Activated CD4-positive, alpha-beta T cell treated with anti-CD3 and anti-CD28 coated beads, Interleukin-2, amount 50 U/mL, for 48 hours (primary cell): ENCODE measurements at places on chromosomes 6 and 20.

GRCh38 chr6:129731428-129731827 is 21.5 kb upstream of the ARHGAP18 start:
- DNase-seq, result no peak

- DNase-seq, result no peak
Observed at GRCh38 chr20:19310541-19310940, 98.1 kb downstream of the SLC24A3 start.

GRCh38 chr6:35160642-35161041 is 19.5 kb upstream of the TCP11 start:
- DNase-seq, result no peak

DNA sequence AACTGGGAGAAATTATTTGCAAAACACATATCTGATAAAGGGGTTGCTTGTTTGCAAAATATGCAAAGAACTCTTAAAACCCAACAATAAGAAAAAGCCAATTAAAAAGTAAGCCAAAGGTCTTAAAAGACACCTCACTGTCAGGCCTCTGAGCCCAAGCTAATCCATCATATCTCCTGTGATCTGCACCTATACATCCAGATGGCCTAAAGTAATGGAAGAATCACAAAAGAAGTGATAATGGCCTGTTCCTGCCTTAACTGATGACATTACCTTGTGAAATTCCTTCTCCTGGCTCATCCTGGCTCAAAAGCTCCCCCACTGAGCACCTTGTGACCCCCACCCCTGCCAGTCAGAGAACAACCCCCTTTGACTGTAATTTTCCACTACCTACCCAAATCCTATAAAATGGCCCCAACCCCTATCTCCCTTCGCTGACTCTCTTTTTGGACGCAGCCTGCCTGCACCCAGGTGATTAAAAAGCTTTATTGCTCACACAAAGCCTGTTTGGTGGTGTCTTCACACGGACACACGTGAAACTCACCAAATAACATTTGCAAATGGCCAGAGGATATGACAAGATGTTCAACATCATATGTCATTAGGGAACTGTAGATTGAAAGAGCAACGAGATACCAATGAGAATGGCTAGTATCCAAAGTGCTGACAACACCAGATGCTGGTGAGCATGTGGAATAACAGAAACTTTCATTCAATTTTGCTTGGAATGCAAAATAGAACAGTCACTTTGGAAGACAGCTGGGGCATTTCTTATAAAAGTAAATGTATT is 565.0 kb upstream of the ADGRB3 start:
- DNase-seq, result no peak

- no peak for DNase-seq
Observed at GRCh38 chr6:110103260-110103659, 76.2 kb downstream of the WASF1 start.

DNA sequence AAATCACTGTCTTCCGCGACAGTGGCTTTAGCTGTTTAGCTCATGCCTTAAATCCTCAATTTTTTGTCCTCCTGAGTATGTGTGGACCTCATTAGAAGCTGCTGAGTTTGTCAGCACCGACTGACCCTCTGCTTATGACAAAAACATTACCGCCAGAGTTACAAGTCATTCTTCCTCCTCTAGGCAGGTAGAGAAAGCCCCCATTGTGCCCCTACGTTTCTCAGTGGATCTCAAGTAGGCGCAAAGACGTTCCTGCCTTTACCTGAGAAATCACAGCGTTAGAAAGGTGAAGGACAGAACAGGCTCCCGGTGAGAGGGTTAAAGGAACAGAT is 227.3 kb upstream of the PDE10A start:
- DNase-seq, result no peak

GRCh38 chr20:54195483-54196472 is 12.1 kb upstream of the PFDN4 start:
- no peak for DNase-seq

DNA sequence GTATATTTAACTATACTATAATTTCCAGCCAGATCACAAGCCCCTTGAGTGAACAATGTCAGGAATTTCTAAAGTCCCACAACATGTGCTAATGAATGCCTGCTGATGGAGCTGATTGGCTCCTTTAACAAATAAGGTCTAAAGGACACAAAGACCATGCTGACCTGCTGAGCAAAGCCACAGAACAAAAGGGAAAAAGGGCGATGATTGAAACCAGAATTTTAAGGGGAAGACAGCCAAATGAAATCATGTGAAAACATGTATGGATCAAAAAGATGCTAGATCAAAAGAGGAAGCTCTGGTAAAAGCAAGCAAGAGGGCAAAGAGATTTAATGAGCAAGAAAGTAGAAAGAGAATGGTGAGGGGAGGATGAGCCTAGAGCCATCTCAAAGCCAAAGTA is 105.6 kb downstream of the DCDC2 start:
- DNase-seq, result no peak

GRCh38 chr20:48201885-48202284 is 416.6 kb upstream of the SULF2 start:
- DNase-seq, result no peak

DNA sequence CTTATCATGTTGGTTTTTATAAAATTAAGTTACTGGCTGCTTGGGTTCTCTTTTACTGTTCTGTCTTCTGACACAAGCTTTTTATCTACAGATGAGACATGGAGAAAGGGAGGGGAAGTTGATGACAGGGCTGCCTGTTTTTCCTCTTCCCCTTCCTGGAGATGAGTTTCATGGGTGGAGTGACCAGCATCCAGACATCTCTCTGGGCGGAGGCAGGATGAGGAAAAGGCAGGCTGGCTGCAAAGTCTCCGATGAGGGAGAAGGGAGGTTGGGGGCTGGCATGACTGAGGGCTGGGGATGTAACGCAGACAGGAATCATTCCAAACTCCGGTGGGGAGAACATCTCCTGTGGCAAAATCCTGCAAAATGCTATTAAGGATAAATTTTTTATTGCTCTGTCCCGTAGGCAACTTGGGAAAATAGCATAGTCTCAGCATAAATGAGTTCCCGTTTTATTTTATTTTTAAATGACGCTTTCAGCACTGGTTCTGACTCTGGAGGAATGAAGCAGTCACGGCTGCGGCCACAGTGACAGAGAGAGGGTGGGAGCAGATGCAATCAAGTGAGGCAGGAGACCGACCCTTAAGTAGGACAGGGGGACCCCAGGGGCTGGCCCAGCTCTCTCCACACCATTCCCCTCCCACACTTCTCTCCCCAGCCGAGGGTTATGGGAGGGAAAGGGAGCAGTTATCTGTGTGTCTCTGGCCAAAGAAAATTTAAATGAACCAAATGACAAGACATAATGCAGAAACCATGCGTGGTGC is 108.8 kb upstream of the PMEPA1 start:
- DNase-seq, result no peak

DNA sequence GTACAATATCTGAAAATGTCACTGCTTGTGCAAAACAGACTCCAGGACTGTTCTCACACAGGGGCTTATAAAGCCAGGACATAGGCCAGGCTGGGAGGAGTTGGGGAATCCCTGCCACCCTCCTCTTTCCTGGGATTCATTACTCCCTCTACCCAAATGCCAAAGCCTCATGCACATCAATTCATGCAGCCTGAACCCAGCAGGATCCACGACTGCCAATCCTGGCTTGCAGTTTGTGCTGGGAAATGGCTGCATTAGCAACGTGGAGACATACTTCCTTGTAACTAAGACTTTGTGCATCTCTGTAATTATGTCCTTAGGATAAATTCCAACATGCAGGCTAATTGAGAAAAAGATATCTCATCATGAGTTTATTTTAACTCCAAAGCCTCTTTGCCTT is 143.8 kb downstream of the SYCP2 start:
- no peak for DNase-seq

GRCh38 chr6:26223650-26224546 is 136.7 kb downstream of the HFE start:
- DNase-seq, result peak; percentile 66

DNA sequence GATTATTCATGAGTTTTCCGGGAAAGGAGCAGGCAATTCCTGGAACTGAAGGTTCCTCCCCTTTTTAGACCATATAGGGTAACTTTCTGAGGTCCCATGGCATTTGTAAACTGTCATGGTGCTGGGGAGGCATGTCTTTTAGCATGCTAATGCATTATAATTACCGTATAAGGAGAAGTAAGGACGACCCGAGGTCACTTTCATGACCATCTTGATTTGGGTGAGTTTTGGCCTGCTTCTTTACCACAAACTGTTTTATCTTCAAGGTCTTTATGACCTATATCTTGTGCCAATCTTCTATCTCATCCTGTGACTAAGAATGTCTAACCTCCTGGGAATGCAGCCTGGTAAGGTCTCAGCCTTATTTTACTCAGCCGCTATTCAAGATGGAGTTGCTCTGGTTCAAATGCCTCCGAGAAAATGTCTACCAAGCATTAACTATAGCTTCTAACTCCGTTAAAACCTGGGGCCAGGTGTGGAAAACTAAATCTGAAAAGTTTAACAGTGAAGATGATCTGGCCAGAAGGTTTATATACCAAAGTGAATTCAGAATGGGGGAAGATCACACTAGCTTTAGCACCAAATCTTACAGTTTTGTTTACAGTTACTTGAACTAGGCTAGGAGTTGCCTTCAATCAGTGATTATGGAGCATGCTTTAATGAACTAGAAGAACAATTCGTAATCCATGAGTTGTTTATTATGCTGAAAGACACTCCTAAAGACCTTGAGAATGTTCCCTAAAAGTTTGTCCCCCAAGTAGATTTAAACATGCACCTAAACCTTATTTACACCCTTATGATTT is 80.0 kb upstream of the TOP1 start:
- DNase-seq, result no peak
